Kidney (tissue), 22 donors: ENCODE measurements at places on chromosomes 6 and 20. TPM values are rescaled to one million over a fixed set of nuclear protein-coding genes. Genes with fewer than 3 reads are reported as not detected.

- no peak for DNase-seq
- H3K4me1 ChIP-seq: peaks cover 3% of the 10 kb centered on the region
- no peak overlapping the region for H3K4me3 ChIP-seq
- no peaks in the 10 kb centered on the region for H3K36me3 ChIP-seq
Measured at GRCh38 chr6:110556317-110557110, 80.1 kb upstream of the SLC22A16 start.

- no peak overlapping the region for H3K4me3 ChIP-seq
- H3K27ac ChIP-seq: no peak overlapping the region
- H3K4me1 ChIP-seq: no peaks in the 10 kb centered on the region
- no peak for DNase-seq
- H3K36me3 ChIP-seq: no peaks in the 10 kb centered on the region
- no peaks in the 10 kb centered on the region for H3K27me3 ChIP-seq
Measured at GRCh38 chr6:46002264-46002663, 13.4 kb downstream of the CLIC5 start.

Gene QRSL1
- 18.0 TPM for total RNA-seq

DNA sequence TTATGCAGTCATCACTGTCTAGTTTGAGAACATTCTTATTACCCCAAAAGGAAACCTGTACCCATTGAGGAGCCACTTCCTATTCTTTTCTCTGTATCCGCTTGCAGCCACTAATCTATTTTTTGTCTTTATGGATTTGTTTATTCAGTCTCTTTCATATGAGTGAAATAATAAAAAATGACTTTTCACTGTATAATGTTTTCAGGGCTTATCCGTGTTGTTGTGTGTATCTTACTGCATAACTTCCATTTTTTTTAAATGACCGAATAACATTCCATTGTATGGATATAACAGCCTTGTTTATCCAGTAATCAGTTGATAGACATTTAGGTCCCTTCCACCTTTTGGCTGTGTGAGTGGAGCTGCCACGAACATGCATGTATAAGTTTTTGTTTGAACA is 86.6 kb downstream of the ZFAND3 start:
- no peak for DNase-seq
- no peak overlapping the region for H3K27ac ChIP-seq
- H3K27me3 ChIP-seq: no peaks in the 10 kb centered on the region
- no peaks in the 10 kb centered on the region for H3K36me3 ChIP-seq
- H3K4me1 ChIP-seq: no peaks in the 10 kb centered on the region

DNA sequence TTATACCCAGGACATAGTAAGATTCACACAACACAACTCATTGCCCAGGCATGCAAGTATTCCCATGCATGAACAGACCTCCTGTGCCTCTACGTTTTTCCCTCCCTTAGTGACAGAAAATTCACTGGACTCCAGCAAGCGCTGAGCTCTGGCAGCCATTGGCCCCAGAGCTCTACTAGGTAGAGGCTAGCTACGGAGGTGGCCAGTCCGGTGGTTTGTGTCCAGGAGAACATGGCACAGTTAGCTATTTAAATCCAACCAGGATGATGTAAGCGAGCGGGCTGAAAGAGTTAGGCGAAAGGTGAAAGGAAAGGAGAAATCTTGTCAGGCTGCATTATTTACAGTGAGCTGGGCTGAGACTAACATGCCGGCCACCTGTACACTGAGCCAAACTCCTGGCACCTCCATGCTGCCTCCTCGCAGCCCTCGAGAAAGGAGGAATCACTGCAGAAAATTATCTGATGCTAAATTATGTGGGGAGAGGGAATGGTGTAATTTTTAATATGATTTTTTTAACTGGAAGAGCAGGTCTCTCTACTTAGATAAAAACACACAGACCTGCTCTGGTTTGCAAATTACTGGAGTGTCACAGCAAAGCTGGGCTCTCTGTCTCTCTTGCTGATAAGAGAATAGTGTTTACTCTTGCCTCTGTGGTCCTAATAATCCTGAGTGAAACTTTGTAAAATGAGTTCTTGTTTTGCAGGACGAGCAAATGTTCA is 50.1 kb upstream of the ARMC2 start:
- no peak for DNase-seq
- peak overlapping the region; percentile 17 for H3K27ac ChIP-seq
- peaks cover 17% of the 10 kb centered on the region for H3K4me1 ChIP-seq
- H3K36me3 ChIP-seq: no peaks in the 10 kb centered on the region

DNA sequence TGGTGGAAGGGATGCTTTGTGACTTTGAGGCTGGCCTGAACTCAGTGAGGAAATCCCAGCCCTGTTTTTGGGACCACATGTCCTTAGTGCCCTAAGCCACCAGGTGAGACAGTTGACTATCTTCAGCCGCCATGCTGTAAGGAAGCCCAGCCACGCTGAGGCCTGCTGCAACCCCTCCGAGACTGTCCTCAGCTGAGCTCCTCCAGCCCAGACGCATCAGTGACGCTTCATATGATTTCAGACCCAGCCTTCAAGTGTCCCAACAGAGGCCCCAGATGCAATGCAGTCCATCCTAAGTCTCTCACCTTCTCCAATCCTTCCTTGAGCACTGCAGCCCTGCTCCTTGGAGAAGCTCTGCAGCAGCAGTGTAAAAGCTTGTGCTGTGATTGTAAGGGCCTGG is 76.2 kb downstream of the NINL start:
- no peaks in the 10 kb centered on the region for H3K27me3 ChIP-seq
- H3K27ac ChIP-seq: no peak overlapping the region
- H3K4me1 ChIP-seq: no peaks in the 10 kb centered on the region
- peaks cover 44% of the 10 kb centered on the region for H3K36me3 ChIP-seq

DNA sequence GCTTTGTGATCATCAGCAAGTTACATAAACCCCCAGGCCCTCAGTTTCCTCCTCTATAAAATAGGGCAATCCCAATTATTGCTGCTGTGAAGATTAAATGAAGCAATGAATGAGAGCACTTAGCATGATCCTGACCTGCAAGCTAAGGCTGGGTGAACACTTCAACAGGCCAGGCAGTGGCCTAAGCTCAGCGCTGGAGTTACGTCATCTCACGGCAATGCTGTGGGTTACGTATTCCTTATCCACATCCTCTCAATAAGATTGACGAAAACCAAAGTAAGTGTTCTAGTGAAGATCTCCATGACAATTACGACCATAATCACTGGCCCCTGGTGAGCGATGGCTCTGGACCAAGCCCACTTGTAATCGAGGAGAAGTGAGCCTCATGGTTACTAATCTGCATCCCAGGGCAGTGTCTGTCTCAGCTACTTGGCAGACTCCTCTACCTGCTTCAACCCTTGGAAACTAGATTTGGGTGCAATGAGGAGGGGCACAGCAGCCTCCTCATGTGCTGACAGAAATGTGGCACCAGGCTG is 274.1 kb upstream of the ARID1B start:
- no peak for DNase-seq
- no peaks in the 10 kb centered on the region for H3K36me3 ChIP-seq
- H3K4me3 ChIP-seq: no peak overlapping the region
- H3K27me3 ChIP-seq: no peaks in the 10 kb centered on the region

Gene FAM83B
- 12.7 TPM for total RNA-seq

DNA sequence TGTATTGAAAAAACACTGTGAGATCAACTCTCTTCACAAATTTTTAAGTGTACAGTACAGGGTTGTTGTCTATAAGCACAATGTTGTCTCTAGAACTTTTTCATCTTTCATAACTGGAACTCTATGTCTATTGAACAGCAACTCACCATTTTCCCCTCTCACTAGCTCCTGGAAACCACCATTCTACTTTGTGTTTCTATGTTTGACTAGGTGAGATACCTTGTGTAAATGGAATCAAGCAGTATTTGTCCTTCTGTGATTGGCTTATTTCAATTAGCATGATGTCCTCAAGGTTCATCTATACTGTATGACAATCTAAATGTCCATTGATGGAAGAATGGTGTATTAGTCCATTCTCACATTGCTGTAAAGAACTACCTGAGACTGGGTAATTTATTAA is 210.1 kb upstream of the FUT9 start:
- H3K27me3 ChIP-seq: no peaks in the 10 kb centered on the region
- no peak overlapping the region for H3K27ac ChIP-seq
- H3K4me1 ChIP-seq: no peaks in the 10 kb centered on the region

DNA sequence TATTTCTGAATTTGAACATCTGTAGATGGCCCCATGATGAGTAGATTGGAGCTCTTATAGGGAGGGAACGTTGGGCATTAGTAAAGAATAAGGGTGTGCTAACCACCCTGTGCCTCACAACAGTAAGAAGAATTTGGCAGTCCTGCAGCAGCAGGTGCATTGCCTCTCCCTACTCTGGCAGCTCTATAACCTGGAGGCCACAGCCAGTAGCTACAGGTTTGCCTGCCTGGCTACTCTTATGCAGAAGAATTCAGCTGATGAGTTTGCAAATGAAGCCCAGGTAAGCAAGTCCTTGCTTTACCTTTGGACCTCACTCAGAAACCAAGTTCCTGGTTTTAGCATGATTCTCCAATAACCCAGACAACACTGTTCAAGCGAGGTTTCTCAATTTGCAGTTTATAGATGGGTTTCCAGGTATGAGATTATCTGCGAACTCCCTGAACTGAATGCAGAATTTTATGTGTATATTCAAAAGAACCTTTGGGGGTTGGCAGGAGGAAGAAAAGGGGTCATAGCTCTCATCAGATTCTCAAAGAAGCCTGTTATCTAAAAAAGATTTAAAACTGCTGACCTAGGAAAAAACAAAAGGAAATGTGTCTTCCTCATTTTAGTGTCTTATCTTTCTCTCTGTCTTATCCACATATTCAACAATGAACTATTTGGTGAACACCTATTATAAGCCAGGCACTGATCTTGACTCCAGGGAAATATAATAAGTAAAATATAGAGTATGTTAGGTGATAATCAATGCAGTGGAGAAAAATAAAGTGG is 18.9 kb downstream of the TREML1 start:
- no peaks in the 10 kb centered on the region for H3K36me3 ChIP-seq
- H3K27ac ChIP-seq: no peak overlapping the region
- H3K4me3 ChIP-seq: no peak overlapping the region
- no peaks in the 10 kb centered on the region for H3K27me3 ChIP-seq
- H3K4me1 ChIP-seq: no peaks in the 10 kb centered on the region

- no peaks in the 10 kb centered on the region for H3K36me3 ChIP-seq
- no peaks in the 10 kb centered on the region for H3K4me1 ChIP-seq
- H3K27me3 ChIP-seq: no peaks in the 10 kb centered on the region
- no peak overlapping the region for H3K27ac ChIP-seq
- no peak overlapping the region for H3K4me3 ChIP-seq
Measured at GRCh38 chr6:3928111-3928510, 78.9 kb downstream of the FAM50B start.

DNA sequence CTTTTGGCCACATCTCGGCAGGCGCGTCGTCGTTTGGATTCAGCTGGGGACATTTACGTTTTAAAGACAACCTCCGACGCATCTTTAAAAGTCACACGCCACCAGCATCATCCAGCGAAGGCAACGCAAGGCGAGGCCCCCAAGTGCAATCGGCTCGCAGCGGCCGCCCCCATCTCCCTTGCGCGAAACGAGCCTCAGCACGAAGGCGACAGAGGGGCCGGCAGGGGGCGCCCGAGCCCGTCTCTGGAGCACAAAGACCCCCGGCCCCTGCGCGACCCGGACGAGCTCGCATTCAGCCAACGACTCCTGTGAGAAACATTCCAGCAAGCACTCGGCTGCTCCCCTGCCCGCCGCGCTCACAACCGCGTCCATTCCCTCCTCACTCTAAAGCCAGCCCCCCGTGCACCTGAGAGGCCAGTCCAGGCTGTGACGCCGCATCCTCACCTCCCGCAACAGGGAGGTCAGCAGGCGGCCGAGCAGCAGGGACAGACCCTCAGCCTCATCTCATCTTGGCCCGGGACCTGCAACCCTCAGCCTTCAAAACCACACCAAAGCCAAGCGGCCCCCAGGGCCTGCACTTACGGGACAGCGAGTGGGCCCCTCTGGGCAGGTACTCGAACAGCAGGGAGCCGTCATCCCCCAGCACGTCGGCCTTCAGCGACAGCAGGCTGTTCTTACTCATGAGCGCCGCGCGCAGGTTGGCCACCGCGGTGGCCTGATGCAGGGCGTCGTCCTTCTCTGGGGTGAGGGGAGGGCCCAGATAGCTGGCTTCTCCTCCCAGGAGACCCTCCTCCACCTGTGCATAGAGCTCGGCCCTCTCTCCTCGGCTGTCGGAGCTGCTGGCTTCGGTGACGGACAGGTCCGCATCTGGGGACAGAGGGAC is 35.8 kb downstream of the SLC2A4RG start:
- no peak overlapping the region for H3K4me3 ChIP-seq
- H3K27ac ChIP-seq: no peak overlapping the region
- peaks cover 15% of the 10 kb centered on the region for H3K4me1 ChIP-seq
- H3K27me3 ChIP-seq: no peaks in the 10 kb centered on the region

DNA sequence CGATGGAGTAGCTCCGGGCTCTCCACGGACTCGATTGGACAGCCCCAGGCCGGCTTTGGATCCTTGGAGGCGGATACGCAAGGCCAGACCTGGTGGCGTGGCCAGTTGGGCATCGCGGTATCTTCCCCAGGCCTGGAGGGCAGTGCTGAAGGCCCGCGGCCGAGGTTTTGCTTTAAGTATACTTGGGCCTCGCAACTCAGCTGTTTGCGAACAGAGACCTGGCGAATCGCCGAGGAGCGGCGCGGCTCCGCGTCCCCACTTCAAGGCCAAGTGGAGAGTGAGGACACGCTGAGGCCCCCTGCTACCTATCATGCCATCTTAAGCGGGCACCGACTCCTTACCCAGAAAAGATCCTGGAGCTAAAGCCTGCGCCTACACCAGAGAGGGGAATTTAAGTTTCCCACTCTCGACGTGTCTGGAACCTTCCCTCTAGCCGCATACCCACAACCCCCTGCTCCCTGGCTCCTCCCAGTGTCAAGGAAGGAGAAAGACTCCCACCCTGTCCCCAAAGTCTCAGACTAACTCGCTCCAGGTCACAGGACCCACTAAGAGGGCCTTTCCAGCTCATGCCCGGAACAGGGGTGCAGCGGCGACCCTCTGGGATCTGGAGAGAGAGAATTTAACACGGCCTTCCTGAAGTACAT is 4.1 kb downstream of the LINC00237 start:
- H3K27ac ChIP-seq: no peak overlapping the region
- peak; percentile 41 for DNase-seq

- DNase-seq: peak; percentile 49
- peaks cover 6% of the 10 kb centered on the region for H3K4me1 ChIP-seq
- H3K4me3 ChIP-seq: no peak overlapping the region
- peaks cover 2% of the 10 kb centered on the region for H3K36me3 ChIP-seq
- H3K27ac ChIP-seq: no peak overlapping the region
- no peaks in the 10 kb centered on the region for H3K27me3 ChIP-seq
Measured at GRCh38 chr6:36506611-36507010, 40.7 kb downstream of the STK38 start.

DNA sequence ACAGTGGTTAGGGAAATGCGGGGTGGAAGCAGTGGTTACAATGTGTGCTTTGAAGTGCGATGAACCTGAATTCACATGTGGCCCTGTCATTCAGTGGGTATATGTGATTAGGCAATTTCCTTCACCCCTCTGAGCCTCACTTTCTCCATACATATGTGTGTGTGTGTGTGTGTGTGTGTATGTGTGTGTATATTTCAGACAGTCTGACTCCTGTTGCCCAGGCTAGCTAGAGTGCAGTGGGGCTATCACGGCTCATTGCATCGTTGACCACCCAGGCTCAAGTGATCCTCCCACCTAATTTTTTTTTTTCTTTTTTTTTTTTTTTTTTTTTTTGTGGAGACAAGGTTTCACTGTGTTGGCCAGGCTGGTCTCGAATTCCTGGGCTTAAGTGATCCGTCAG is 6.3 kb downstream of the PPP1R14C start:
- peaks cover 9% of the 10 kb centered on the region for H3K27me3 ChIP-seq
- H3K27ac ChIP-seq: no peak overlapping the region
- H3K4me1 ChIP-seq: no peaks in the 10 kb centered on the region
- no peaks in the 10 kb centered on the region for H3K36me3 ChIP-seq
- no peak overlapping the region for H3K4me3 ChIP-seq
